HTR-8/SVneo (cell line): ENCODE measurements at places on chromosomes 1 and 21.

DNA sequence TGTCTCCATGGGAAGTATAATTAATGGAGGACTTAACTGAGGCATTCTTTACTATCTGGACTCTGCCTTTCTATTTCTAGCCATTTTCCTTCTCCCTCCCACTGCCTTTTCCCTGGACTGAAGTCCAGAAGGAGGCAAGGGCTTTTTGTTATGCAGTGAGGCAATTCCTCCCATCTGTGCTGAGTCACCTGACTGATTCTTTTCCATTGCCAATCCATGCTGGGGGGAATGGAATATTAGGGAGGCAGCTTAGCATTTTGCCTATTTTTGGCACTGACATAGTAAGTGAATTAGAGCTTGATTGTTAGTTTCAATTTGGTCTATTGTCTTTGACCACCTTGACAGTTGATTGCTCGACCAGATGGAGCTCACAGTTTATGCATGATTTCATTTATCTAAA is 1000.6 kb upstream of the PRMT6 start:
- no peak for DNase-seq

DNA sequence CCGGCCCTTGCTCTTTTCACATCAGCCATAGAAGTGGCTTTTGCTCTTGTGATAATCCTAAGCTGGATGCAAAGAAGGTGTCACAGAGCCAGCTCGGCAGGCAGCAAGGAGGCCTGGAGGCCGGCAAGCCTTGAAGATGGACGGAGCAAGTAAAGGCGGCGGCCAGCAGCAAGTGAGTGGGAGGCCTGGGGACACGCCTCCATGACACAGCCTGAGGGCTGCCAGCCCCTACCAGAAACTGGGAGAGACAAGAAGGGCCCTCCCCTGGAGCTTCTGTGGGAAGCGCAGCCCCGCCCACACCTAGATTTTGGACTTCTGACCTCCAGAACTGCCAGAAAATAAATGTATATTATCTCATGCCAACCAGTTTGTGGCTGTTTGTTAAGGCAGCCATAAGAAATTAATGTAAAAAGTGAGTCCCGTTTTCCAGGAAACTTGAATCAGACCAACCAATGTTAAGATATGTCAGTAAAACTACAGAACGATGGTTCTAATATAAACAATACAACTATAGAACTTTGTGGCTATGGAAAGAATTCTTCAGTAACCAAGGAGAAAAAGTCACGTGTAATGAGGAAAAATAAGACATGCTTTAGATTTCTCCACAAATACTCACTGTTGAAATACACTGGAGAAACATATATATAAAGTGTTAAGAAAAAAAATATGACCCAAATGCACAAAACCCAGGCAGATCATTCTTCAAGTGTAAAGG is 49.9 kb downstream of the BACE2 start:
- DNase-seq: no peak

GRCh38 chr1:157993918-157994605 is 617 bp downstream of the KIRREL1 start:
- no peak for DNase-seq

GRCh38 chr1:30588311-30589073 is 134.9 kb downstream of the MATN1 start:
- no peak for DNase-seq

DNA sequence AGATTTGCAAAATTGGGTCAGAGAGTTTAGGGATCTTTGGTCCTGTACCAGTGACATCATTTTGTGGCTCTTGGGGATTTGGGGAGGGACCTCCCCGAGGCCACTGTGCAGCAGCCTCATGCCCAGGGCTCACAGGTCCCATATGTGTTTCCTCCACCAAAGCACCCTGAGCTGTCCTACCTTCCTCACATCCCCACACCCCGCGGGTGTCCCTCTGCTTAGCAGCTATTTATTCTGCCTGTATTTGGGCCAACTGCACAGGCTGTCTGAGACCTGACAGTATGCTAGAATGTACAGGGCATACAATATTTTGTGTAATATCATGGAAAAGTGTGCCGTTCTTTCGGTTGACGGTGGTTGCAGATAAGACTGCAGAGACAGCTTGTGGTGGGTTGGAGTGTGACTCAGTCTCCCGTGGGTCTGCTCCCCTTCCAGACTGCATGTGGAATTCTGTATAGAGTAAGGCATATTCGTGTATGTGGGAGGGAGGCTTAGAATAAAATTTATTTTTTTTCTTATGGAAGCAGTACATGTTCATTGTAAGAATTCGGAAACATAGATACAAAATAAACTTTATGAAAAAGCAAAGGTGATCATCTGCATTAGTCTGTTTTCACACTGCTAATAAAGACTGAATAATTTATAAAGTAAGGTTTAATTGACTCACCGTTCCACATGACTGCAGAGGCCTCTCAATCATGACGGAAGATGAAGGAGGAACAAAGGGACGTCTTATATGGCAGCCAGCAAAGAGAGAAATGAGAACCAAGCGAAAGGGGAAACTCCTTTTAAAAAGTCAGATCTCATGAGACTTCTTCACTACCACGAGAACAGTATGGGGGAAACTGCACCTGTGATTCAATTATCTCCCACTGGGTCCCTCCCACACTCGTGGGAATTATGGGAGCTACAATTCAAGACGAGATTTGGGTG is 84.4 kb downstream of the ADARB1 start:
- DNase-seq: no peak

DNA sequence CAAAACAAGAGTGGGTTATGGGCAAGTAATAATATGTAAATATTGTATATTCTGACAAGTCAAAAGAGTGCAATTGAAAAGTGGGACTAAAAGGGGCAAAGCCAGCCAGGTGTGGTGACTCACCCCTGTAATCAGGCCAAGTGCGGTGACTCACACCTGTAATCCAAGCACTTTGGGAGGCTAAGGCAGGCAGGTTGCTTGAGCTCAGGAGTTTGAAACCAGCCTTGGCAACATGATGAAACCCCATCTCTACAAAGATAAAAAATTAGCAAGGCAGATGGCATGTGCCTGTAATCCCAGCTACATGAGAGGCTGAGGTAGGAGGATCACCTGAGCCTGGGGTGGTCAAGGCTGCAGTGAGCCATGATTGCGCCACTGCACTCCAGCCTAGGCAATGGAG is 304.0 kb downstream of the HHIPL2 start:
- no peak for DNase-seq
